ENCODE measurements at places on chromosomes 5 and 9.

DNA sequence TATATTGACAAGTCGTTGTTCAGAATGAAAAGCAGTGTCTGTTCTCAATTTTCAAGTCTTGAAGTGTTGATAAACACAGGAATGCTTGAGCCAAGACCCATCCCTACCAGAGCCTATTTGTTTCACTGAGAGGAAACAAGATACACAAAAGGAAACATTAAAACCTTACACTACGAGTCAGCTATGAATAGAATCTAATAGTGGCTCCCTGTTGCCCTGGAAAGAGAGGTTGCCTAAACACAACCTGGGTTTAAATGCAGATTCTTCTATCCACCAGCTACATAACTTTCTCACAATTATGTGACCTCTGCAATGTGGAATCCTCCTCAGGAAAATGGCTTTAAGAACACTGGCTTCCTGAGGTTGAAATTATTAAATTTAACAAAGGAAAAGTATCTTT is 29.1 kb upstream of the BNC2 start:
- no peak for DNase-seq

DNA sequence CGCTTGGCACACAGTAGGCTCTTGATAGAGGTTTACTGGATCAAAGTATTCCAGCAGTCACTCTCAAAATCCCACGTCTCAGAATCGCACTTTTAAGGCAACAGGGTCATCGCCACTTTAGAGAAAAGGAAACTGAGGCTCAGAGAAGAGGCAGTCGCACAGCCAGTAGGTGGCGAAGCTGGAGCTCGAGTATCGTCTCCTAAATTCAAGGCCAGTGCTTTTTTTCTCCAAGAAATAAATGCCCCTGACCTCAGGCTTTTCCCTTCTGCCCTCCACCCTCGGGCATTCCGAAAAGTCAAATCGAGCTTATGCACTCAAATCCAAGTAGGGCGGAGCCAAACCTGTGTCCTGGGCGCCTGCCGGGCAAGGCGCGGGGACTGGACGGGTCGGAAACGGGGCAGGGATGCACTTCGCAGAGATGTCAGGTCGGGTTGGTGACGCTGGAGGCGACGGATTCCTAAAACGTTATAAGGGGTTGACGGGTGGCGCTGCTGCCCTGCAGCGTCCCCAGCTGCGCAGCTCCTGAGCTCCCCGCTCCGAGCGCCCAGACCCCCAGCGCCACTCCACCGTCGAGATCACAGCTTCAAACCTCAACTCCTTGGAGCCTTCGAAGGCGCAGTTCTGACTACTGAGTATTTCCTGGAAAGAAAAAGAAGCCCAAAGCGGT is 4.7 kb upstream of the FOXB2 start:
- no peak for DNase-seq

DNA sequence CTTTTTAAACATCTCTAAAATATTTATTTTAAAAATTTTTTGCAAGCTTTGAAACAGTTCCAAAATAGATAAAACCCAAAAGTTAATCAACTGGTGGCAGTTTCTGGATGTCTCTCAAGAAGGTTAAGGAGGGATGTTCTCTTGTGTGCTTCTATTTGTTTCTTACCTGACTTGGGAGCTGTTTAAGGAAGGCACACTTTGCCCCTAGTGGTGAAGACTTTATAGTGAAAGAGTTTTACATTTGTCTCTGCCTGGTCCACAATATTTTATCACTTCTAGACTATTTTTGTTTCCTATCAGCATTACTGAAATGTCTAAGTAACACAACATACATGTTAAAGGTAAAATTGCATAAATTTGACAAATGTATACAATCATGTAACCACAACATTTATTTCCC is 552.8 kb downstream of the SEMA5A start:
- peak; percentile 3 for DNase-seq

- no peak for DNase-seq
Observed at GRCh38 chr5:56550227-56550626, 265.1 kb upstream of the MAP3K1 start.

GRCh38 chr5:171272996-171273970 is 35.8 kb upstream of the TLX3 start:
- no peak for DNase-seq

GRCh38 chr5:141623611-141624010 is 4.8 kb upstream of the DIAPH1 start:
- no peak for DNase-seq

DNA sequence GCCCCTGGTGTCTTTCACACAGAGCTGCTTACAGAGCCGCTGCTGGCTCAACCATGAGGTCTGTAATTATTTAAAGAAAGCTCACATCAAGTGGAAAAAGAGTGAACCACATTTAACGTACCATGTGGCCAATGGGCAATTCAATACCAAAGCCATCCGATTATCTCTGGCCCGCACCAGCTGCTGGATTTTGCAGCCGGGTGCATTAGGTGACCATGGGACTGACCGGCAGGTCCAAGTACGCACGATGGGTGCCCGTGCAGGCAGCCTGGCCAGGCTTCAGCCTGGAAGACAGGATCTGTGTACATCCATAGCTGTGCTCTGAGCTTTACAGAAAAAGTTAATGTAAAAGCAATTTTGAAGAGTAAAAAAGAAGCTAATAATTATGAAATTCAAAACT is 20.5 kb downstream of the PPARGC1B start:
- no peak for DNase-seq

- DNase-seq = no peak
Observed at GRCh38 chr9:114386886-114387679, 699 bp downstream of the AKNA start.

GRCh38 chr5:136159457-136159856 is 26.8 kb downstream of the SMAD5 start:
- DNase-seq = no peak

DNA sequence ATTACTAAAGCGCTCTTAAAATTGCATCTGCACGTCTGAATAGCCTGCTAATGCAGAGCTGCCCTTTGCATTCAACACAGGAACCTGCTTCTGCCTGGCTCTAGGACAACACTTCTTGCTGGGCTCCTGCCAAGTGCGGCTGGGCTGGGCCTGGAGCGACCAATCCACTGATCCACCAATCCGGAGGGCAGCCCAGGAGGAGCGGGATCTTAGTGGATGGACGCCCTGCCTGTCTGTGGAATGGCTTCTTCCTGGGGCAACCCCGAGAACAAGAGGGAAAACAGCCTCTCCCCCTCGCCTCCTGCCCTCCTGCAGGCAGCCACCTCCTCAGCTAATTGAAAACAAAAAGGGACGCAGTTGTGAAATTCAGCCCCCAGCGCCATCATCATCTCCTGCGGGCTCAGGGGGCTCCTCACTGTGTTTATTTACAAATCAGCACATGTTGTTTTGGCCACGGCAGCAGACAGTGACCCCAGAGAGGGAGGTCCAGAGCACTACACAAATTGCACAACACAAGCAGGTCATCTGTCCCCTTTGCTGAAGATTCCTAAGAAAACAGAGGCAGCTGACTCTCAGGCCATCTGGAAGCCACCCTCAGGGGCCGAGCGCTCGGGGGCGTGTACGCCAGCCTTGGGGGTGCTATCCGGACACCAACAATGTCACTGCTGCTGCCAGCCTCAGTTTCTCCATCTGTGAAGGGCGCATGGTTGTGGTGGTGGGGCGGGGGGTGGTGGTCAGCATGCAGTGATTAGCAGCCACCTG is 57.3 kb downstream of the GADD45G start:
- no peak for DNase-seq

DNA sequence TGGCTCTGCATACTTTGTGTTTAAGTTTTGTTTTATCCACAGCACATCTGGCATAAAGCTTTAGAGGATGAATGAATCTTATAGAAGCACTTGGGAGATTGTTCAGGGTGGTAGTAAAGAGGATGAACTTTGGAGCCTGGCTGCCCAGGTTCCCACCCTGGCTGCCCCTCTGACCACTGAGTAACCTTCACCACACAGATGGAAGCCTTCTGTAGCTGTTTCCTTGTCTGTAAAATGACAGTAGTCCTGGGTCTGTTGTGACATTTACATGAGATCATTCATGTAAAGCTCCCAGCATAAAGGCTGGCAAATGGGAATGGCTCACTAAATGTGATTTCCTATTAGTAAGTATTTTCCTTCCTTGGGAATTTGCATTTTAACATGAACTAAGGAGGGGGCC is 85.7 kb upstream of the FAM169A start:
- DNase-seq = no peak

DNA sequence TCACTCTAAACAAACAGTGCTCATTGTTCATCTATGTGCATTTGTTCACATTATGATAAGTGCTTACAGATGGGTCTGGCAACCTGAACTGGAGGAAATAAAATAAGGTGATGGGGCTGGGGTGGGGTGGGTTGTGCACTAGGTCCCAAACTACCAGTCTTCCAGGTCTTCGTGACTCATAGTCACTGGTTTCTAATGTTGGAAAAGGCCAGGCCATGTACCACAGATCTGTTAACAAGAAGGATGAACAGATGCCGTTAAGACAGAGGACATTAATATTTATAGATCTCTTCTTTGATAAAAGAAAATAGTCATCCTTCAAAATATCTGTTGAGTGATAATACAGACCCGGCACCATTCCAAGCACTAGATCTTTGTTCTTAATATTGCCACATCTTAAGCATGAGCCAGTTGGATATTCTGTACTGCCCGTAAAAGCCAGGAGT is 71.4 kb upstream of the STARD4 start:
- no peak for DNase-seq

DNA sequence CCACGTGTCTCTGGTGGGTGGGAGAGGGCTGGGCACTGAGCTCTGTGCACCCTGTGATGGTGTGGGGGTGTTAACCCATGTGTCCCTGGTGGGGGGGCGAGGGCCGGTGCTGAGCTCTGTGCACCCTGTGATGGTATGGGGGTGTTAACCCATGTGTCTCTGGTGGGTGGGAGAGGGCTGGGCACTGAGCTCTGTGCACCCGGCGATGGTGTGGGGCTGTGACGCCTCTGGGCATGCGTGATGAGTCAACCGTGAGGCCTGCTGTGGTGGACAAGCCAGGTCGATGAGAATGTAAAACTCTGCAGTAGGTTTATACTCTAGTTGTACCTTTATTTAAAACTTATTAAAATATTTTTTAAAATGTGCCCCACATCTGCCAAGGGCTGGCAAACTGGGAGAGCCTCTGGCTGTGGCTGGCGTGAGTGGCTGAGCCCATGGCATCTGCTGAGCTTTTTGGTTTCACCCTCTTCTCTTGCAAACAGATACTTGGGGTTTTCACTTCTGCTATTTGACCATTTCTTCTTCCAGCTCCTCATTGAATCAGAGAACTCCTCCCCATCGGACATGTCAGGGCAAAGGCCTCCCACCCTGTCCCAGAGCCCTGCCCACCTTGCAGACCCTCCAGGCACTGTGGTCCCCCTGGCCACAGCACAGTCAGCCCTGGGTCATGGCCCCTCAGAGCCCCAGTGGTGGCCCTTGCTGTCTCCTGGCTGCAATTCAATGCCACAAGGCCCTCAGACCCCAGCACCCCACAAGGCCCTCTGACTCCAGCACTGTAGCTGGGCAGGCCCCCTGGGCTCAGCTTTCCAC is 18.5 kb upstream of the EXOC3 start:
- DNase-seq = no peak

GRCh38 chr9:82037126-82037525 is 48.6 kb downstream of the SPATA31D1 start:
- no peak for DNase-seq

- DNase-seq = no peak
Observed at GRCh38 chr5:129431406-129431805, 28.7 kb upstream of the ADAMTS19 start.

- no peak for DNase-seq
Observed at GRCh38 chr5:39331861-39332381, 32.4 kb downstream of the C9 start.

GRCh38 chr5:102790748-102791147 is 35.6 kb downstream of the PAM start:
- DNase-seq = no peak

GRCh38 chr9:133677126-133678010 is 41.2 kb downstream of the DBH start:
- DNase-seq = no peak

GRCh38 chr9:3762076-3762475 is 236.3 kb upstream of the RFX3 start:
- no peak for DNase-seq

DNA sequence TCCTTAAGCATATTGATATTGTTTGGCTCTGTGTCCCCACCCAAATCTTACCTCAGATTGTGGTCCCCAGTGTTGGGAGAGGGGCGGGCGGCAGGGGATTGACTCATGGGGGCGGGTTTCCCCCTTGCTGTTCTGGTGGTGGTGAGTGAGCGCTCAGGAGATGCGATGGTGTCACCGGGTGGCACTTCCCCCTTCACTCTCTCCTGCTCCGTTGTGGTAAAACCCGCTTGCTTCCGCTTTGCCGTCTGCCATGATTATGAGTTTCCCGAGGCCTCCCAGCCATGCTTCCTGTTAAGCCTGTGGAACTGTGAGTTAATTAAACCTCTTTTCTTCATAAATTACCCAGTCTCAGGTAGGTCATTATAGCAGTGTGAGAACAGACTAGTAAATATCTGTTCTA is 229.1 kb downstream of the IRX2 start:
- DNase-seq = no peak

GRCh38 chr5:150106674-150107426 is 20.5 kb upstream of the CSF1R start:
- no peak for DNase-seq

- DNase-seq = no peak
Observed at GRCh38 chr5:137303509-137303908, 195.6 kb downstream of the SPOCK1 start.

DNA sequence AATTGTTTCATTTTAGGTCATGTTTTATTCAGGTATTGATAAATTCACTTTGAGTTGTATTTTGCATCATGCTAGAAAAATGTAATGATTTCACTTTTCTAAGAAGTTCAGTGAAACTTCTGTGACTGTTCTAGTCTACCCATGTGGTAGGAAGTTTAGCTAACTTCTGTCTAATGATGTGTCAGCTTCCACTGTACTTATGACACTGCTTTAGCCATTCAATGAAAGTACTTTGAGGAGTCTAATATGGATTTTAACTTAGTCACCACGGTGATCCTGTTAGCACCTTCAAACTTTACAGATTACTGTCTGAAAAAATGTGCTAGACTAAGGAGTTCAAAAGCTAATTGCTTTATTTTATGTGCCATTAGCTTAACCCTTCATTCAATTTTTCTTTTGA is 1510.5 kb upstream of the CDH9 start:
- DNase-seq = no peak

GRCh38 chr5:170342153-170342725 is 44.7 kb upstream of the LCP2 start:
- no peak for DNase-seq

- no peak for DNase-seq
Observed at GRCh38 chr9:4168526-4168925, 131.3 kb downstream of the GLIS3 start.

DNA sequence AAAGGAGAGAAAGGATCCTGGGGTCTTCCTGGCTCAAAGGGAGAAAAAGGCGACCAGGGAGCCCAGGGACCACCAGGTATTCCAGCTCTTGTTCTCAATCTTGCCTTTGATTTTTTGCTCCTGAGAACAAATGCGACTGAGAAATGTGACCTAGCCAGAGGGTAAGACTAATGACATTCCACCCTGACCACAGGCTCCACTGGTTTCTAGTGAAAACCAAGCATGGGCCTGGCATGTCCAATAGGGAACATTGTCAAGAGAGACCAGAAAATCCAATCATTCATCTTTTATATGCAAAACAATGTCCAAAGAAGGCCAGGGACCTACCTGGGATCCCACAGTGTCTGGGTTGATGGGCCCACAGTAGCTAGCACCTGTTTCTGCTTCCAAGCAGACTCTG is 50.3 kb upstream of the TGFBR1 start:
- DNase-seq = no peak
